ENCODE measurements at places on chromosomes 11 and 22. TPM values are rescaled to one million over a fixed set of nuclear protein-coding genes. Genes with fewer than 3 reads are reported as not detected.

Gene TRMU
- 46.9 TPM for total RNA-seq

Gene PPME1
- total RNA-seq = 40.6 TPM

Gene OR5B21
- total RNA-seq = not detected

Gene HPS5
- 65.3 TPM for total RNA-seq

Gene MS4A15
- not detected for total RNA-seq

Gene OR4S1
- not detected for total RNA-seq

Gene CLCF1
- total RNA-seq = 1.8 TPM

Gene OR8D4
- not detected for total RNA-seq

Gene WNT11
- 0.37 TPM for total RNA-seq

Gene SSRP1
- 85.6 TPM for total RNA-seq

Gene APOL4
- total RNA-seq = not detected

Gene RAC2
- 16.2 TPM for total RNA-seq

Gene SLC22A6
- total RNA-seq = not detected

Measured in smooth muscle cell of the umbilical artery (primary cell).